MG63 (cell line): ENCODE measurements at places on chromosomes 3 and 15.

DNA sequence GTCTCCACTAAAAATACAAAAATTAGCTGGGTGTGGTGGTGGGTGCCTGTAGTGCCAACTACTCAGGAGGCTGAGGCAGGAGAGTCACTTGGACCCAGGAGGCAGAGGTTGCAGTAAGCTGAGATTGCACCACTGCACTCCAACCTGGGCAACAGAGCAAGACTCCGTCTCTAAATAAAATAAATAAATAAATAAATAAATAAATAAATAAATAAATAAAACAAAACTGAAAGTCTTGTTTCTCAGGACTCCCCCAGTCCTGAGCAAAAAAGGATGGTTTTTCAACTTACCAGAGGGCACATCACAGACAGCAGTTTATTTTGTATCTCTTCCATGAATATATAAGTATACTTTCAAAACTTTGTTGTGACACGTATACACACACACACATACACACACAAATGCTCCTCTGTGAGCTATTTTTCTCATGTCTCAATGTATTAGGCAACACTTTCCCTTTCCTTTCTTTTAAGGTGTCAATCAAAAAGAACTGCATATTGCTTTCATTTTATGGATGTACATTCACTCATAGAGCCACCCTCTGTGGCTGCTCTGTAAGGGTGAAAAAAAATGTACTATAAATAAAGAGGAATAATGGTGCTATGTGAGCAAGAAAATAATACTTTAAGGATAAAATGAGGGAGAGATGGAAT is 54.8 kb upstream of the MITF start:
- DNase-seq: no peak

DNA sequence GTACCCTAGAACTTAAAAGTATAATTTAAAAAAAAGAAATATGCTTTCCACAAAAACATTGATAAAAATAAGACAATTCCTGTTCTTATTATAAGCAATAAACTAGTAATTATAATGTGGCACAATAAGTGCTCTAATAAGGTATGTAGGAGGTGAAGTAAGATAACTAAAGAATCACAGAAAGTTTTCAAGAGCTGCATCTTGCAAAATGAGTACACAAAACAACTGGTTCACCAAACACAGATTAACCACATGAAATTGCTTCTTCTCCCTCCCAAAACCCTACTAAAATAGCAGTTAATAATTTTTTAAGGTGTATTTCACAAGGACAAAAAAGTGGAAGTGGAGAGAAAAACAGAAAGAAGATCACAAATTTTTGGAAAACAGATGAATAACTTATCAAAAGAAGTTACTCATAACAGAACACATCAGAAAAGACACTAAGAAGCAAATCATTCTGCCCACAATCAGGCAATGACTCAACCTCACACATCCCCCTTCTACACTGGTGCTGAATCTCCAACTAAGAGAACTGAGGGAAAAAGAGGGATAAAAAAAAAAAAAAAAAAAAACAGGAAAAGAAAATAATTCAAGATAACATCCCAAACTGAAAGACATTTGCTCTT is 64.2 kb downstream of the TBC1D5 start:
- DNase-seq: no peak

- peak; percentile 93 for DNase-seq
Observed at GRCh38 chr3:50264383-50264963, 4.5 kb upstream of the SEMA3B start.

DNA sequence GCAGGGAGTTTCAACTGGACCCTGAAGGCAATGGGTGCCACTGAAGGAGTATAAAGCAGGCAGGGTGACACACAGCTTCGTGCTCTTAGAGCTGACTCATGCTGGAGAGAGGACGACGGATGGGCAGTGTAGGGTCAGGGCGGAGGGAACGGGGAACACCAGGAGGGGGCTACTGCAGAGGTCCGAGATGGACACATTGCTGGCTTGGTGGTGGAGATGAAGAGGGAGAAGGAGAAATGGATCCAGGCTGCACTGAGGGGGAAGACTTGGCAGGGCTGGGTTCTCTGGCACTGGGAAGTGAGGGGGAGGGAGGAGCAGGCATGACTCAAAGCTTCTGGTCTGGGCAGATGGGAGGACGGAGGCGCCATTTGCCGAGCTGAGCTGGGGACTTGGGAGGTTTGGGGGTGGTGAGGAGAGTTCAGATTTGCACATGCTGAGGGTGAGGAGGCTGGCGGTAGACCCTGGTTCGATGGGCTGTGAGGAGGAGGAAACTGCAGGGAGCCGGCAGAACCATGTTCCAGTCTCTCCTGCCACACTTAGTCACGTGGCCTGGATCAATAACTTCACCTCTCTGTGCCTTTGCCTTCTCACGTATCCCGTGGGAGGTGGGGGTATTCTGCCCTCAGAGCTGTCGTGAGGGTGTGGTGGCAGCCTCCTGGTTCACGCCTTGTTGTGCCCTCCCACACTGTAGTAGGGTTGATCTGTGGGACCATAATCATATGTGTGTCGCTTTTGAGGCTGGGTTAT is 4.6 kb upstream of the KCTD6 start:
- DNase-seq: peak; percentile 70

DNA sequence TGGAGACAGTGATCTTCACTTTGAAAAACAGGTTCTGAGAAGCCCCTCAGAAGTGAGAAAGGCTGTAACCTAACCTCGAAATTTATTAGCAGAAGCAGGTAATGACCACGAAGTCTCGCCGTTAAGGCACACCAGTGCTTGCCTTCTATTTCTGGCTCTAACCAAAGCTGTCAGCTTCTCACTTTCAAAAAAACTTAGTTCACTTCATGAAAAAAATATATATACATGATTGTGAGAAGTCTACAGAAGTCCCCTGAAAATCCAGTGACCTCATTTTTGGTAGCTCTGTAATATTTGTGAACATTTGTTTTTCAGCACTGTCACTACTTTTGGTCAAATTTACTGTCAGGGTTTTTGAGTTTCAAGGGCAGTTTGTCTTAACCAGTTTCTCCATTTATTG is 19.1 kb upstream of the AKAP13 start:
- DNase-seq: no peak

DNA sequence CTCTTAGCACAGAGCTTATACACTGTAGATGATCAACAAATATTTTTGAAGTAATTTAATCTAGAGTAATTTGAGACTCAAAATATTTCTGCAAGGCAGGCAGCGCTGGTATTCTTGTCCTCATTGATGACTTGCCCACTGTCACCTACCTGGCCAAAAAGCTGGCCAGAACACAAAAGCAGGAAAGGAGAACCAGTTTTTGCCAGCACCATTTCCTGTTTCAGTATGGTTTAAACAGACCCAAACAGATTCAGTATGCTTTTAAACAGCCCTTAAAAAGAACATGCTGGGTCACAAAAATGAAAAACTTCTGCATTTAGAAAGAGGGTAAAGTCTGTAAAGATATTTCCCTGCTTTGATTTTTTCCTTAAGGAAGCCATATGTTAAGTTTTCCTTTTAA is 42.3 kb upstream of the ZNF280D start:
- no peak for DNase-seq

- DNase-seq: no peak
Observed at GRCh38 chr15:79339588-79340314, 28.8 kb downstream of the TMED3 start.

GRCh38 chr15:74621546-74621920 is 5.9 kb downstream of the CLK3 start:
- no peak for DNase-seq

DNA sequence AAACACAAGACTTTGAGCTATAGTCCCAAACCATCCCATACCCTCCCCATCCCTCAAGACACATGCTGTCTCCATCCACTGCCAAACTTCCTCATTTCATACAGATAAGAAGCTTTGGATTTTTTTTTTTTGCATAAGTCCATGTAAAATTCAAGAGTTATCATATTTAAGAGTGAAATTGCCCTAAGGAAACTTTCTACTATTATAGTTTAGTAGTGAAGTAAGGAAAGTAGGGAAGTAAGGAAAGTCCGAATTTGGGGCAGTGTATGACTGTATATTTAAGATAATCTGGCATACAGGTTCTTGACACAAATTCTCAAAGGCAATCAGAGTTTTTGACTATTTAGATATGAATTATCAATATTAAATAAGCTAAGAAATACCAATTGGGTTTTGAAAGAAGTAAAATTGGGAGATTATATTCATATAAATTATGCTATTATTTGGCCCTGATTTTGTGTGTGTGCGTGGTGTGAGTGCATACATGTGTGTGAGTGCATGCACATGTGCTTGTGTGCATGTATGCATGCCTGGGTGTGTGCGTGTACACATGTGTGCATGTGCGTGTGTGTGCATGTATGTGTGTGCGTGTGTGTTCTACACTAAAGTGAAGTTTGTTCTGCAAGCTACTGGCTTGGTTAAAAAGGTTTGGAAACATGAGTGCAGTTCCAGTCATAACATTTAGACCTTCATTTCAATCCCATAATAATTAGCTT is 83.6 kb upstream of the MBNL1 start:
- DNase-seq: no peak

DNA sequence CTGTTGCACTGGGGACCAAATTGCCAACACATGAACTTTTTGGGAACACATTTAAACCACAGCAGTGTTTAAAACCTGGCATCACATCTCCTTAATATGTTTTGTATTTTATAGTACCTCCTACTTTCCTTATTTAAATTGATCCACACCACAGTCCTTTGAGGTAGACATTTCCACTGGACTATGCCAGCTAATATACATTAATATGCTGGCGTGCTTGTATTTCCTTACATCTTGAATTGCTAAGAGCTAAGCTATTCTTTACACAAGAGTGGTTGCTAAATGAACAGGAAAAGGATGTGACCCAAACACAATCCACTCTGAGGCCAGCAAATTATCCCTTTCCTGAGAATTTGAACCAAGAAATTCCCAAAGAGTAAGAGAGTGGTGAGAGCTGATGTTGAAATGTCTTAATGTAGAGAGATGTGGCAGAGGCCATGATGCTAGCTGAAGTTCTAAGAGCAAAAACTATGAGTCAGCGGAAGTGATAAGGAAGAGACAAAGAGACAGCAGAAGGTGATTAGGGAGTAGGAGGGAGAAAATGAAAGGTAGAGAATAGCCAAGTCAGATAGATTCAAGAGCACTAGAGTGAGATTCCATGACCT is 131.2 kb downstream of the CD47 start:
- DNase-seq: no peak

DNA sequence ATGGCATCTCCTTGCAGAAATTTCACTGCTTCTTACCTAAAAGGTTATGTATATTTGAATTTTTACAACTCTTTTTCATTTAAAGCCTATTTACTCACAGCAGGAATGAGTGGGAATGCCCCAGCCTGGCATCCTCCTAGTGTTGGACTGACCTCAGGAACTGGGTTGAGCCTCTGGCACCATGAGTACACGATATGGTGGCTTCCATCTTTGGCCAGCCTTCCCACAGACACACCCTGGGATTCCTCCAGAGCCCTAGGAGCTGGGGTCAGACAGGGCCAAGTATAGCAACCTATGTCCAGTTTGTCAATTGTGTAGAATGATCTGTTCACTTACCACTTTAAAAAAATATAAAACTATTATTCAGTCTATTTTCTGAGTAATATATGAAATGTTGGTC is 57.2 kb upstream of the HEG1 start:
- DNase-seq: peak; percentile 86
